ENCODE measurements at places on chromosomes 2 and 18.

- no peak for DNase-seq
Observed at GRCh38 chr2:96887493-96888012, 17.7 kb upstream of the SEMA4C start.

- DNase-seq: no peak
Observed at GRCh38 chr18:51541230-51541629, 343.7 kb upstream of the MEX3C start.

DNA sequence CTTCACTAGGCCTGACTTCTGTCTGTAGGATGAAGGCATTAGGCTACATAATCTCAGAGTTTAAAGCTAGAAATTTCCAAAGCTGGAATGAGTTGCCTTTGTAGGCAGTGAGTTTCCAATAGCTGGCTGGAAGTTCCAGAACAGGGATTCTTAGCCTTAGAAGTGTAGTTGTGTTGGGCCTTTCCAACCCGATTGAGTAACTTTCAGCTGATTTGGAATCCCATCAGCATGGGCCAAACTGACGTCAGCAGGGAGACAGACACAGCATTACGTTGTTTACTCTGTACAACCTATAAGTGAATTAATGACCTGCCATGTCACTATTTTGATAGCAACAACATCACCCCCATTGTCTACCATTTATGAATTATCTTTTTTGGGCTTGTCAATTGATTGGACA is 56.9 kb downstream of the SETBP1 start:
- no peak for DNase-seq

DNA sequence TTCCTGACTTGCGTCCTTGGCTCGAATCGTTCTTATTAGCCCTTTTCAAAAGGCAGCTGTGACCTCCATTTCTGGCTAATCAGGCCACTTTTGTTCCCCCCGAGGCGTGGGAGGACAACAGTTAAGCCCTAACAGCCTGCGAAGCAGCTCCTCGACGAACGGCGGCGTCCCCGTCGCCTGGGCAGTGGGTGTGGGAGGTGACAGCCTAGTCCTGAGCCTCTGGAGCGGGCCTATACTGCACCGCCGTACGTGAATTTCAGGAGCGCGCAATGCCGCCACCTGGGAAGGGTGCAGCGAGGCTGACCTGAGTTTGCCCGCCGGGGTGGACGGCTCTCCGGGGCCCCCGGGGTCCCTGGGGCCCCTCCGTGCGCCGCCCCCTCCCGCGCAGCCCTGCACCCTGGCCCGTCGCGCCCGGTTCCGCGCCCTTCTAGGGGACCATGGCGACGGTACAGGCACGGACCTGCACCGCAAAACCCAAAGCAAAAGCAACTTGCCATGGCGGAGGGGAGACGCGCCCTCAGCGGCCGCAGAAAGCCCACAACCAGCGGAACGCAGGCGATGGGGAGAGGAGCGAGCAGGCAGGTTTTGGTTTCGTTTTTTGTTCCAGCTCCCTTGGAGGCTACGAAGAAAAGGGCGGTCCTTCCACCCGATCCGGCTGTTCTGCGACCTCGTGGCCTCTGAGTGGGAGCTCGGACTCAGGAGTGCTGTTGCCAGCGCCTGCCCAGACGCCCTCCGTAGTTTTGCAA is at the start of gene RBM43:
RBM43 (minus strand) TSS at position 633 of the 746 bp plus-strand sequence; CDS start at position 497, 136 bp downstream.
- peak; percentile 58 for DNase-seq

- no peak for DNase-seq
Observed at GRCh38 chr2:29000481-29000880, 19.4 kb downstream of the TOGARAM2 start.

DNA sequence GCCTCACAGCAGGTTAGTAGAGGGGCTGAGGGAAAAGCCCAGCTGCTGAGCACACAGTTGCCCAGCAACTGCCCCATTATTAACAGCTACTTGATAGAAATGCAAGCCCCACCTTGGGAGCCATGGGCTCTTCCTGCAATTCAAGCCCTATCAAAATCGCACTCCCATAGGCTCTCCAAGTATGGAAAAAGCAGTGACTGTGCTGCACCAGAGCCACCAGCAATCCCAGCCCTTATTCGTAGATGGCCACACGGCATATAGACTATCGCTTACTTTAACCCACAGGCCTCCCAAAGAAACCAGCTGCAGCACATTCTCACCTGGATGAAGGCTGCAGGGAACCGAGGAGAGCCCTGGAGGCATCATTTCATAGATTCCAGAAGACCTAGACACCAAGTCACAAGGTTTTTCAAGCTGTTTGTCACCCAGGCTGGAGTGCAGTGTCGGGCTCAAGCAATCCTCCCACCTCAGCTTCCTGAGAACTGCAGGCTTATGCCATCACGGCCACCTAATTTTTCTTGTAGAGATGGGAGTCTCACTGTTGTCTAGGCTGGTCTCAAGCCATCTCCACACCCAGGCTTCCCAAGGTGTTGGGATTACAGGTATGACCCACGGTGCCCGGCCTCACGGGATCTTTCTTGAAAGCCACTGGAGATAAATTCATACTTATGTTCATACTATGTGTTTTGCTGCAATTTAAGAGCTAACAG is 11.3 kb downstream of the NCL start:
- no peak for DNase-seq

GRCh38 chr2:69975136-69975852 is 13.9 kb upstream of the ASPRV1 start:
- no peak for DNase-seq

DNA sequence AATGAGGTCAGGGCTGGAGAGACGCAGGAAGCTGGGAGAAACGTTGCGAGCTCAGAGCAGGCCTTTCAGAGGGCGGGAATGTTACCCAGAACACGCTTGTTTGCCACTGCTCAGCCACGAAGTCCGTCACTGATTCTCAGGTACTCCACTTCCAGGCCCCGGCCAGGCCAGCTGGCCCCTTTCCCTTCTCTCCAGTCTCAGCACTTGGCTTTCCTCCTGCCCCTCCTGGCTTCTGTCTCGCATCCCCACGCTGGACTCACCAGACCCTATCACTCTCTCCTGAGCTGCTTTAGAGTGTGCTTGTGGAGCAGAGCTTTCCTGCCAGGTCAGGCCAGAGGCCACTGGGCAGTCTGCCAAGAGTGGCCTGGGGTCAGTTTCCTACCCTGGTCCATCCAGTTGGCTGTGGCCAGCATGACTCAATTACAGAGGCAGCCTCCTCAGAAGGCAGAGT is 151.4 kb downstream of the TWIST2 start:
- DNase-seq: no peak

GRCh38 chr18:62321201-62321600 is 3.9 kb upstream of the TNFRSF11A start:
- DNase-seq: no peak

DNA sequence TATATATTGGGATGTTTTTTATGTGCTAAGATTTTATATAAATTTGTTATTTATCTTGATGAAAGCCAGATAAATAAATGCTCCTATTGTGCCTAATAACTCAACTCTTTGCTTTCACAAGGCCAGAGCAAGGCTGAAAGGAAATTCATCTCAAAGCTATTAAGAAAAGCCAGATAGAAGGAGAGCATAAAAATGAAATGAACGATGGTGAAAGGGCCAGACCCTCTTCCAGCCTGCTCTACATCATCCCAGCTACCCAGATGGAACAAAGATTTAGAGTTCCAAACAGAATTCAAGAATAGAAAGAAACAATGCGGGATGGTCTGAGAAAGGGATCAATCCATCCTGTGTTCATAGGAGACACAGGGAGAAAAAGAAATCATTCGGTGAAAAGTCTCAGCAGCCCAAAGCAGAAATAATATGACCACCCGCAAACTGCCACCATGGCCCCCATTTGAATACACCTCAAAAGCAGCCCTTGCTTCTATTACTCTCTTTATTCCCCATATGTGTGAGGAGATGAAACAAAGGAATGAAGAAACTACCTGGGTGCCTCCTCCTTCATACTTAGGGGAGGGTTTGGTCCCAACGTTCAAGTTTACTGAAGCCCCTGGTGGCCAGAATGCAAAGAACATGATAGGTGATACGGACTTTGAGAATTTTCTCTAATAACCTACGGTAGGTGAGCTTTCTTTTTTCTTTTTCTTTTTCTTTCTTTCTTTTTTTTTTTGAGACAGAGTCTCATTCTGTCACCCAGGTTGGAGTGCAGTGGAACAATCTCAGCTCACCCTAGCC is 110.1 kb upstream of the FBXO11 start:
- no peak for DNase-seq

- no peak for DNase-seq
Observed at GRCh38 chr2:223621901-223622300, 19.7 kb upstream of the SCG2 start.

DNA sequence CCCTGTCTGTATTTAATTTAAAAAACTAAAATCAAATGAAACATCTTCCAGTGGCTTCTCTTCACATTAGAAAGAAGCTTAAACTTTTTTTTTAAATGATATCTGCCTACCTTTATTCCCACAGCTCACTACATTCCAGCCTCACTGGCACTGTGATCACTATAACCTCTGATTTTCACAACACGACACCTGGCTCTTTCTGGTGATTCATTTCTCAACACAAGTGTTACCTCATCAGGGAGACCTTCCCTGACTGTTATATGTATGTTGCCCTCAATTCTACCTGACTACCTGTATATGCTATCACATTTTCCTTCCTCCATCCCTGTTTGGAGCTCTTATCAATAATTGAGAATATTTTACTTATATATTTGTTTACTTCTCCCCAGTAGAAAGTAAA is 76.6 kb downstream of the BAZ2B start:
- DNase-seq: no peak

DNA sequence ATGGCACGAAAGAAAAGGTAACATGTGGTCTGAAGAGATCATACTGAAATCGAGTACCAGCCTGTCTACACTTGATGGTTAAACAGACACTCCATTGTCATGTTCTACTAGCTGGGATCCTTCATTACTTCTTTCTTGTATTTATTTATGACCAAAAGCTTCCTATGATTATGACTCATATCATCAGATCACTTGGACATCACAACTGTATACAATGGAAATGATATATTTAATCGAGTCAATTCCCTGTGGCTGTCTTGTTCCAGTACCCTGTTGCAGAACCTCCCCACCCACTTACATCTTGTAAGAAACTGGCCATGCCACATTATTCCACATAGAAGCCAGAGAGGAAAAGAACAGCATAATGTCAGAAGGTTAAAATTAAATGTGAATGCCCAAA is 358.9 kb downstream of the ZEB2 start:
- no peak for DNase-seq

DNA sequence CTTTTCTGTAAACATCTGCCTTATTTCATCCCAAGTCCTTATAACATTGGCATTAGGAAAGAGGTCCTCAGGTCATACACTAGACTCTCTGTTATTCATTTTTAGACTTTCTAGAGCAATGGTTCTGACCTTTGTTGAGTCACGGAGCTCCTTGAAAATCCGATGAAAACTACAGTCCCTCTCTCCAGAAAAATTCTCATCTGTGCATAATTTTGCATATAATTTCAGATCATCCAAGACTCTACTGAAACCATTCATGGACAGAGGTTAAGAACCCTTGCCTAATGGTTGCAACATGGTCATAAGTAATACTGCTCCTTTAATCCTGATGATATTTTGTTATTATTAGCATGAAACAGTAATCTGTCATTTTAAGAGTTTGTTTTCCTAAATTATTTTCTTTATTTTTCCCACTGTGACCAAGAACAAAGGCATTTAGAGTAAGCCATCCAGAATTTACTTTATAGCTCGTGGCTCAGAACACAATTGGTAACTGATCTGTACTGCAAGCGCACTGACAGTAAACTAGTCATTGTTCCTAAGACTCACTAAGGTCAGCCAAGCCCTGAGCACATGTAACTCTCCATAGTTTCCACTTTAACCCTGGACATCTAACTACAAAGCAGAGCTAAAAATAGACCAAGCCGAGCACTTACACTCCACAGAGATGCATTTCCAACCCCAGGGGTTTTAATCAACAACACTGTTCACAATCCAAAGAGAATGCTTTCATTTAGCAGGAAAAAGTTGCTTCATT is 8.4 kb downstream of the MYOM1 start:
- no peak for DNase-seq

- no peak for DNase-seq
Observed at GRCh38 chr2:167962436-167963226, 284.8 kb downstream of the STK39 start.

- no peak for DNase-seq
Observed at GRCh38 chr2:168633200-168633599, 169.2 kb upstream of the NOSTRIN start.

DNA sequence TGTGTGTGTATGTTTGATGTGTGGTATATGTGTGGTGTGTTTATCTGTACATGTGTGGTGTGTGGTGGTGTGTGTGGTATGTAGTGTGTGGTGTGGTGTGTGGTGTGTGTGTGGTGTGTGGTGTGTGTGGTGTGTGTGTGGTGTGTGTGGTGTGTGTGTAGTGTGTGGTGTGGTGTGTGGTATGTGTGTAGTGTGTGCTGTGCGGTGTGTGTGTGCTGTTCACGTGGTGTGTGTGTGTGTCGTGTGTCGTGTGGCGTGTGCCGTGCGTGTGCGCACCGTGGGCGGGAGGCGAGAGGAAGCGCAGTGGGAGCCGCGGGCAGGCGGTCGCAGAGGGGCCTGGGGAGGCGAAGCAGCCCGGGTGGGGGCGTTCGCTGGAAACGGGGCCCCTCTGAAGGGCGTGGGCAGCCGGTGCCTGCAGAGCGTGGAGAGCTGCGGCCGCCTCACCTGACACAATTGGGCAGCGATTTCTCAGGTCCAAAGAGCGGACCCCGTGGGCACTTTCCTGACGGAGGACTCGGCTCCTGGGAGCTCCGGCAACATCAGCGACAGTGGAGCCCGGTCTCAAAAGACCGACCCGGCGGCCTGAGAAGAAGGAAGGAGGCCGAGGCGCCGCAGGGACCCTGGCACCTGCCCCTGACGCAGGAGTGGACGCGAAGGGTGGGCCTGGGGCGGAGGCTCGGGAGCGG is 741.1 kb upstream of the SALL3 start:
- DNase-seq: no peak

- DNase-seq: no peak
Observed at GRCh38 chr2:222205136-222205535, 93.7 kb downstream of the PAX3 start.

DNA sequence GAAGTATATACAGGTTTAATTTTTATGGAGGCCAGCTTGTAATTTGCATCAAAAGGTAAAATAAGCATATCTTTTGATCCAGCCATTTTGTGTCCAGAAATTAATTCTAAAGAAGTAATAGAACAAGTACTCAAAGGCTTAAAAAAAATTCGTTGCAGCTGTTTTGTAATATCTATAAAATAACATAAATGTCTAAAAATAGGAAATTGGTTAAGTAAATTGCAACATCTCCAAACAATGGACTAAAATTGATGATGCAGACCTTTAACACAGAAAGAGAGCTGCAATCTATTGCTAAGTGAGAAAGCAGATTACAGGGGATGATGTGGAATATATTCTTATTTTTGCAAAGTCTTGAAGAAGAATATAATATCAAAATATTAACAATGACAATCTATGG is 19.4 kb downstream of the AAK1 start:
- no peak for DNase-seq

- DNase-seq: peak; percentile 10
Observed at GRCh38 chr2:95346231-95346737, 49.1 kb downstream of the KCNIP3 start.

Data from stimulated activated CD4-positive, alpha-beta T cell treated with anti-CD3 and anti-CD28 coated beads, Interleukin-12 subunit alpha, Interleukin-12 subunit beta, amount 100 ng/mL, for 4 hours (primary cell).